ENCODE measurements at places on chromosomes 2 and 18. TPM values are rescaled to one million over a fixed set of nuclear protein-coding genes. Genes with fewer than 3 reads are reported as not detected.
A peak's percentile ranks its signal among the peaks of the same experiment; 100 is the strongest.

The LIPT1 gene
- total RNA-seq = 7.6 TPM

The RUFY4 gene
- not detected for total RNA-seq

The DYNAP gene
- total RNA-seq = not detected

DNA sequence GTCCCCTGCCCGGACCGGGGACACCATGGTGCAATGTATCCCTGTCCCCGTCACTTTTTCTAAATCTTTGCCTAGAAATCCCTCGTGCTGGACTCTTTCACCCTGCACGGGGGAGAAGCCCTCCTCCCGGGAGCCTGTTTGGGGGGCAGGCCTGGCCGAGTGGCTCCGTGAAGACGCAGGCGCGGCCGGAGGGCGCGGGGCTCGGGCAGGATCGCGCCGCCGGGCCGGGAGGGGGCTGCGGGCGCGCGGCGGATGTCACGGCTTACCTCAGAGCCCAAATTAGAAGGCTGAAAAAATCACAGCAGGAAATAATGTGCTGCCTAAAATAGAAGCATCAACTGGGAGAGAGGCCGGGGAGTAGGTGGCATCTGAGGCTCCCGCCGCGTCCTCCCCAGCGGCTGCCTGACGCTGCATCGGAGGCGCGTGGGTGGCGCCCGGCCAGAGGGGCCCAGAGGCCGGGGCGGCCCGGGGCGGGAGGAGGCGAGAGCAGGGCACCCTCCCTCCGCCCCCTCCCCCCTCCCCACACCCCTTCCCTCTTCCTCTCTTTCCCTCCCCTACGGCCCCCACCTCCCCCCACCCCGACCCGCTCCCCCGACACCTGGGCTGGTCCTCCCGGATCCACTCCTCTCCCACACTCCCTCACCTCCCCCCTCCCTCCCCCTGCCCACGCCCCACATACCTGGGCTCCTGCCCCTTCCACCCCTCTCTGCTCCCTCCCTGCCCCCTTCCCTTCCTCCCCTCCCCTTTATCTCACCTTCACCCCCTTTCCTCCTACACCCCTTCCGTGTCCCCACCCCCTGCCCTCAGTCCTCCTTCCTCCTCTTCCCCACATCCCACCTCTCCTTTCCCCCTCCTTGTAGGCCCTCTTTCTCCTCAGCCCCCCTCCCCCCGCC lies 51.9 kb downstream of the SLC4A1AP start:
- DNase-seq = peak; percentile 78

GRCh38 chr2:12236136-12236844 lies 480.4 kb upstream of the TRIB2 start:
- DNase-seq = no peak

DNA sequence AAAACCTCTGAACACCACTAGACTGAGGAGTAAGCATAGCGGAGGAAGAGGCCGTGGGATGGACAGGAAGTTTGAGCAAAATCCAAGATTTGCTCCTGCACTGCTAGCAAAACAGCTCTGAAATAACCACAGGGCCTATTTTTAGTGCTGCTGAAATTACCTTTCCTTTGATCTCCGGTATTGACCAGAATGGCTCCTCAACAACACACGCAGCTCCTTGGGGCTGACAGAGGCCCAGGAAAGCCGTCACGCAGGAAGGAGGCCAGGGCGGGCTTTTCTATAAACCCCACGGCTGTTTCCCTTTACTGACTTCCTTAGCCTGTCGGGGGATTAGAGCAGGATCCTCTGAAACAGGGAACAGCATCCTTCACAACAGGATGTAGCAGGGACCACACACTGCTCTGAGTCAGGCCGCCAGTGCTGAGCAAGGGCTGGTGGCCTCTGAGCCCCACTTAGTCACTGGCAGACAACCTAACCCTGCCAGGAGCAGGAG lies 80.8 kb upstream of the LCLAT1 start:
- DNase-seq = no peak

DNA sequence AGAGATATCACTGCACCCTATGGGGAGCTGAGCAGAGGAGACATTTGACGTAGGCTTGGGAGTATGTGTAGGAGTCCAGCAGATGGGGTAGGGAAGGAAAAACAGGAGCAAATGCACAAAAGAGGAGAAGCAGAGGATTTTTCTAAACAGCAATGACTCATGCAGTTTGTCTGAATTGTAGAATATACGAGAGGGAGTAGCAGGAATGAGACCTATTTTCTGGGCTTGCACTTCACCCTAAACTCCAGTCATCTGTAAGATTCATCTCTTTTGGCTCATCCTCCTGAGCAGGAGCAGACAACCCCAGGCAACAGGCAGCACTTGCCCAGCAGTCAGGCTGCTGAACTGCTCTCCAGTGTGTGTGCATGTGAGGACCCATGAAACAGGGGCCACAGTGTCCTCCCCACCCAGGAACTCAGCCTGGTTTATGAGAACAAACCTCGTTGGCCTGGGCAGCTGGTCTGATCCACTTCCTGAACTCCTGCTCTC lies 100.2 kb upstream of the CDC42EP3 start:
- no peak for DNase-seq
